ENCODE measurements at places on chromosomes 4 and X.

- DNase-seq, result no peak
Measured at GRCh38 chr4:1717129-1718094, 3.7 kb downstream of the TMEM129 start.

- no peak for DNase-seq
Measured at GRCh38 chr4:7771056-7771455, 168.6 kb downstream of the AFAP1 start.

GRCh38 chrX:31057291-31057690 lies 14.6 kb downstream of the FTHL17 start:
- no peak for DNase-seq

- DNase-seq, result no peak
Measured at GRCh38 chr4:184891816-184892397, 66.1 kb upstream of the ACSL1 start.

DNA sequence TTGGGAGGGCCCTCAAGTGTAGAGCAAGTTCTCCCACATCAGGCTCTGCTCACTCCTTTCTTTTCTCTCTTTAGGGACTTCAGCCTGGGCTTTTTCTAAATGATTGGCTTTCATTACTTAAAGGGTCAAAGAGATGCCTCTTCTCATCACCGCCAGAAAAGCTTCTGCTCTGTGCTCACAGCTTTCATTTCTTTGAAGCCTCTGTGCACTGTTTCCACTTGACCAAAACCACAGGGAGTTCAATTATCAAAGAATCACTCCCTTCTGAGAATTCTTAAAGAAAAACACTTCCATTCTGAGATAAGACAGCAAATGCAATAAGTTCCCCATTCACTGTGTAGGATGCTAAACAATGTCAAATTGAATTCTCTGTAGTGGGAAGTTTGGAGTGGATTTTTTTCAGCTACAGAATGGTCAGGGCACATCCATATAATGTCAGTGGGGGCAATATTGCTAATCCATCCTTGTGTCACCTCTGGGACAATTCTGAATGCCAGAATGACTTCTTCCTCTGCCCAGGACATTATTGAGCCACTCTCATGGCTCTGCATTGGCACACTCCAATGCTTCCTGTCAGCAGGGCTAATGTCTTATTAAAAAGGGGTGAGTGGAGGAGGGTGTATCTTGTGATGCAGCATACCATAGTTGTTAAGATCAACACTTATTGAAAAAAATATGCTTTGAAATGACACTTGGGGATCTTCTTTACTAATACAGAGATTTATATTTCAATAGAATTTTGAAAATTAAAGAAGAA lies 217.6 kb downstream of the SNCA start:
- no peak for DNase-seq

GRCh38 chr4:85842540-85842939 lies 367.6 kb downstream of the ARHGAP24 start:
- DNase-seq, result peak; percentile 80

GRCh38 chrX:120302434-120302833 lies 8.8 kb downstream of the TMEM255A start:
- DNase-seq, result no peak

DNA sequence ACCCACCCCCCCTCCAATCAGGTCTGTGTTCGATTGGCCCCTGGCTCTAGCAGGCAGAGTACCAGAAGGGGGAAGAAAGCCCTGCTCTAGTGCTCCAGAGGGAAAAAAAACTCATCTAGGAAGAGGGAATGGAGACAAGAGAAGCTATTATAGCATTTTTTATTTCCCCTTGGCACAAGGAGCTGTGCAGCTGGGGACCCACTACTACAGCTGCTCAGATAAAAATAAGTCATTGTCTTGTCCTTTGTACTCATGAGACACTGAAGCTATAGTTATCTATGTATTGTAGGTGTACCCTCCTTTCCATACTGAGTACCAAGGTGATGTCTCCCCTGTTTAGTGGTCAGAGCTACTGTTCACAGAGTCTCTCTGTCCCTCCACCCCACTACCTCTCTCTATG lies 14.3 kb downstream of the CCDC160 start:
- DNase-seq, result no peak

GRCh38 chrX:23505531-23506303 lies 161.6 kb upstream of the PRDX4 start:
- no peak for DNase-seq

- DNase-seq, result no peak
Measured at GRCh38 chrX:14194711-14195110, 165.0 kb upstream of the GEMIN8 start.

DNA sequence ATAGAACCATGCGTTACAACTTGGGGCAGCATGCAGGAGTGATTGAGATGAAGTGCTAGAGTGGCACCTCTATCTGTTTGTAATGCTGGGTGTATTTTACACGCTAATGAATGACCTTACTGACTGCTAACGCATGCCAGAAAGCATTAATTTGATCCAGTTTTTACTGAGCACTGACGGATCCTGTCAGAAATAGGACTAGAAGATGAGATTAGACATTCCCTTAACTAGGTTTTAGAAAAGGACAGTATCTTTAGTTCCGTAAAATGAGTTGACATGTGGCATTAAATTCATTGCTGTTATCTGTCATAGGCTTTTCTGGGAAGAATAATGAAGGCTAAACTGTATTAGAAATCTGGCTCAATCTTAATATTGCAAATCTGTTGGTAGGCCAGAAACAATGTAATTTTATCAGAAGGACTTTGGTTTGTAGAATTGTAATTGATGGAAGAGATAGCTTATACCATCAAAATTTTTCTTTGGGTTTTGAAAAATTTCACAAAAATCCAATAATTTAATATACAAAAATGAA lies 140.4 kb upstream of the WDFY3 start:
- no peak for DNase-seq

- DNase-seq, result no peak
Measured at GRCh38 chr4:155941085-155941790, 12.4 kb downstream of the CTSO start.

- no peak for DNase-seq
Measured at GRCh38 chr4:7787681-7788141, 151.9 kb downstream of the AFAP1 start.

DNA sequence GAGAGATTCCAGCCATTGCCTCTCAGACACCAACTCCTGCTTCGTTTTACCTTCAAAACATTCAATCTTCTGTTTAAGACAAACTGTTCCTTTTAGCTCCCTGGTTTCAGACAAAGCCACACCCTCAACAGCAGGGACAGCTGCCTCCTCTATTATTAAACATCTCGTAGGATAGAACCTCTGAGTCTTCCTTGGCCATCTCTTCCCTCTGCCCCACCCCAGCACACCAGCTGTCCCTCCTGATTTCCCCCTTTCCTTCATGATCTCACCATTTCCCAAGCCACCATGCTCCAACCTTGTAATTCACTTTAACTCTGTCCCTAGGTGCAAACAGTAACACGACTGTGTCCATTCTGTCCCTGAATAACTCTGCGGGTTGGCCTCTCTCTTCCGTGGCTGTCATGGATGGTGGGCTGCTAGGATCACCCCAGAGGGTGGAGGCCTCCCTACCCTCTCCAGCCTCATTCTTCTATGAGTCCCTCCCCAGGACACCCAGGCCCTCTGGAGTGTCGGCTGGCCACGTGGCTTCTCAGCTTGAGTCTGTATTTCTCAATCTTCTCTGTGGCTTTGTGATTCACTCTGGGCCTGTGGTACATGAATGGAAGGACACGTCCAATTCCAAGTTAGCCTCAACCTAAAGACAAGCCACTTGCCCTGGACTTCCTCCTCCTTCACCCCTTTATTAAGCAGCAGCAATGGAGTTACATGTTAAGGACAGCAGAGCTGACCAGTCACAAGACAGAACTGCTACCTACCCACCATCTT lies 349.9 kb downstream of the FBXW7 start:
- no peak for DNase-seq

DNA sequence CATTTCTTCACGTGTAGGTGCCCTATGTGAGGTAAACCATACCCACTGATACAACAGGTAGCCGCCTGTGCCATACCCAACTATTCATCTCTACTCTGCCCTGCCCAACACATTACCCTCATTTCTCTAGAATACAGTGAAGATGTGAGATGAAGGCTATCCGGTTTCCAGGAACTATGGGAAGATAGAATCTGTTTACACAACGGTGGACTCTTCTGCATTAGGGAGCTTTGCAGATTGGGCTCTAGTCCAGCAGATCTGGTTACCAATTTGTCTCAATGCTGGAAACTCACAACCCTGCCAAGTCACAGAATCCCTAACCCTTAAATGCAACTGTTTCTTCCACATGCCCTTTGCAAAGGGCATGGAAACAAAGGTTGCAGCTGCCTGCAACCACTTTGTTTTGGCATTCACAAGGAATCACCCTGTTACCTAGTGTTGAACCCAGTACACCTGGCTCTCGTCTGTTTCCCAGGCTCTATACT lies 6.4 kb upstream of the SLAIN2 start:
- no peak for DNase-seq

DNA sequence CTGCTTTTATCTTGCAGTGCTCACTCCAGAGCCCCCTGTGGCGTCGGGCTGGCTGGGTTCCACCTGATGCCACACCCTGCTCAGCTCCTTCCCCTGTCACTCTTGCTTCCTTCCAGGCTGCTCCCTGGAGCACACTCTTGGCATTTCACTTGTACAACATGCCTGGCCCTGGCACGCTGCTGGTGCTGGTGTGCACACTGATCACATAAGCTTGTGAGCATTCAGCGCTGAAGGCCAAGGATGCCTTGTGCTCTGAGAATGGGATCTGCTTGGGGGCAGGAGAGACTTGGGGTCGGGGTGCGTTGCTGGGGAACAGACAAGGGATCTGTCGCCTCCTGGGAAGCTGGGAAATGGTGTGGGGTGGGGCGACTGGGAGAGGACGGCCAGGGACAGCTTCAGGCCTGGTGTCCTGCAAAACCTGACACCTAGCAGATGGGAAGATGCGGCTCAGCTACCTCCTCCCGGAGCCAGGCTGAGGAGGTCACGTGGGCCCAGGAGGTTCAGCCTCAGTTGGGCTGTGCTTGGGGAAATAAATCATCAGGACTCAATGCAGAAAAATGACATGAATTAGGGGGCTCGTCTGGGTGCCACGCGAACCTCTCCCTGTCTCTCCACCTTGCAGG lies 108.5 kb downstream of the PHKA2 start:
- DNase-seq, result no peak

GRCh38 chrX:125101971-125102755 lies 217.5 kb upstream of the TEX13C start:
- no peak for DNase-seq

DNA sequence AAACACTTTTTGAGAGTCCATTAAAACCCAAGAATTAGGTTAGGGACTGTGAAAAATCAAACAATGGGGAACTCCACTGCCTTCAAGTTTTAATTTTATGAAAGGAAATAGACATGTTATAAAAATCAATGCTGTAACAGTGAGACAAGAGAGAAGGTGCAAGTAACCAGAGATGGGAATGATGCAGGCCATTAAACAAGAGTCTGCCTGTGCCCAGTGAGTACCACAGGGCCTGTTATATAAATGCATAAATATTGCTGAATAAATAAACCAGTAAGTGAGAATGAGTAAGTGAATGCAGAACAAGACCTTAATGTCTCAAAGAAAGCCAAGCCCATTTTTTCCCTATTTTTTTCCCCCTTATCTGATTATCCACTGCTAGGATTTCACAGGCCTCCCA lies 53.3 kb upstream of the BMP2K start:
- DNase-seq, result no peak

- no peak for DNase-seq
Measured at GRCh38 chr4:99826016-99826415, 9.4 kb downstream of the DAPP1 start.

GRCh38 chr4:83644677-83645659 lies 109.1 kb downstream of the GPAT3 start:
- peak; percentile 27 for DNase-seq

GRCh38 chr4:15333692-15334633 lies 93.9 kb upstream of the C1QTNF7 start:
- DNase-seq, result no peak

DNA sequence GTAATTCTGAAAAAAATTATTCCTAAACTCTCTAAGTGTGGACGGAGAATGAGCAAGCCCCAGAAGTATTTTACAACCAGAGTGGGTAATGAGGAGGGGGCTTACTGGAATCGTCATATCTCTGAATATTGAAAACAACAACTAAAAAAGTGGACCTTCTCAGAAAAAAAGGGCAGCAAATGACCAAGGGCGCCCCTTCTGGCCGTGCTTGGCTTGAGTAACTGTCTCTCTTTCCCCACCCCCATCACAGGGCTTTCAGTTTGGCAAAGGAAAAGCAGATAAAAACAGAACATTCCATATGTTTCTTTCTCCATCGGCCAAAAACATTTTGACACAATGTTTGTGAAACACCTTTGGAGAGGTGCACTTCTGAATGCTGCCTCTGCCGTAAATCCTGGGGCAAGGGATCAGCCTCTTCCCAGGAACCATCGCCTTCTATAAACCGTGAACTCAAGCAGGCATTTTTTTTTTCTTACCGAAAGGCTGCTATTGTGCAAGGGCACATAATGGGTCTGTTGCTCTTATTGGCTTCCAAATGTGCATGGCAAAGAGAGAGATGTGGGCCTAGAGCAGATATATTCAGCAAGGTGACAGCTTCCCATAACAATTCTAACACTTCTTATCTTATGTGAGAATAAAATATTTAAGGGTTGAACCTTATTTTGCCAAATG lies 115.4 kb downstream of the PARM1 start:
- no peak for DNase-seq

DNA sequence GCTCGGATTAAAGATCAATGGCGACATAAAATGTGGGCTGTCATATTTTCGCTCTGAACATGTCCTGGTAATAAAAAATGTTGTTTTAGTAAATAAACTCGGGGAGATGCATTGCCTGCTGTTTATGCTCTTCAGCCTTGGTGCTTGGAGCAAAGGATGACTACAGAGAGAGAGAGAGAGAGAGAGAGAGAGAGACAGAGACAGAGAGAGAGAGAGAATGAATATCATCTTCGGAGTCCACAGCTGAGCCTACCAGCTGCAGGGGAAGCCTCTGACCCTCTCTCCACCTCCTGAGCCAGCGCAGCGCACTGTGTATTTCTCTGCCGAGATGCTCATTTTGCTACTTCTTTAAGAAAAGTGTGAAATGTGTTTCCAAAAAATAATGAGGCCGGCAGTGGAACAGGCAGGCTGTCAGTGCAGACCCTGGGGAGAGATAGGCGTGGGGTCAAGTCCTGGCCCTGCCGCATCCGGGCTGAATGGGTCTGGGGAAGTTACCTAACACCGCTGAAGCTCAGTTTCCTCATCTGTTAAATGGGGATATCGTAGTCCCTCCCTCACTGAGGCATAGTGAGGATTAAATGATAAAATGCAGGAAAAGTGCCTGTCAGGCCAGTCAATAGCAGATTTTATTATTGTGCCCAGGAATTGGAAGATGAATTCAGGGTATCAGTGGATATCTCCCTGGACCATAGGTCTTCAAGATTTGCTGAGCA lies 58.5 kb upstream of the LGI2 start:
- DNase-seq, result no peak

GRCh38 chr4:16659079-16659478 lies 239.4 kb downstream of the LDB2 start:
- DNase-seq, result no peak

- DNase-seq, result no peak
Measured at GRCh38 chr4:7638489-7638888, 203.8 kb upstream of the PSAPL1 start.

GRCh38 chr4:74968456-74969164 lies 35.7 kb downstream of the PARM1 start:
- no peak for DNase-seq

- no peak for DNase-seq
Measured at GRCh38 chrX:15751155-15751819, 13.2 kb downstream of the CA5B start.

Measured in DMS 273 treated with DMSO at 0.1 percent for 48 hours (cell line).